ENCODE measurements at places on chromosomes 3 and 15.

GRCh38 chr15:41941644-41942415 is 30.5 kb downstream of the EHD4 start:
- no peak for DNase-seq

GRCh38 chr3:141085343-141086070 is 34.4 kb downstream of the SPSB4 start:
- DNase-seq = no peak

- no peak for DNase-seq
Measured at GRCh38 chr15:70166506-70167087, 68.9 kb upstream of the TLE3 start.

DNA sequence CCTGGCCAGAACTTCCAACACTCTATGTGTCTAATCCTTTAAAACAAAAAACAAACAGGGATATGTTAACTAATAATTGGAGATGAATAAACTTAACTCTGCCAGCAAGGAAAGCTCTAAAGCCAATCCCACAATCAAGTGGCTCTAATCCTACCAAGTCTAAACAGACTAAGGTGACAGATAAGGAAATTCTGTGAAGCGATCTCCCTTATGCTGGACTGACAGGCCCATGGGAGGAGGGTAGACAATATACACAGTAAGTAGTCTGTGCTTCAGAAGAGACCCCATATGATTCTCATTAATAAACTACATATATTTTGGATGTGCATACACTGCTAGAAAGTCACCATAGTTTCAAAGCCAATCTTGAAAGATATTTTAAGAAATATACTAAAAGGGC is 10.1 kb downstream of the VPS13C start:
- no peak for DNase-seq

GRCh38 chr3:121995161-121996137 is 26.6 kb downstream of the ILDR1 start:
- peak; percentile 27 for DNase-seq

DNA sequence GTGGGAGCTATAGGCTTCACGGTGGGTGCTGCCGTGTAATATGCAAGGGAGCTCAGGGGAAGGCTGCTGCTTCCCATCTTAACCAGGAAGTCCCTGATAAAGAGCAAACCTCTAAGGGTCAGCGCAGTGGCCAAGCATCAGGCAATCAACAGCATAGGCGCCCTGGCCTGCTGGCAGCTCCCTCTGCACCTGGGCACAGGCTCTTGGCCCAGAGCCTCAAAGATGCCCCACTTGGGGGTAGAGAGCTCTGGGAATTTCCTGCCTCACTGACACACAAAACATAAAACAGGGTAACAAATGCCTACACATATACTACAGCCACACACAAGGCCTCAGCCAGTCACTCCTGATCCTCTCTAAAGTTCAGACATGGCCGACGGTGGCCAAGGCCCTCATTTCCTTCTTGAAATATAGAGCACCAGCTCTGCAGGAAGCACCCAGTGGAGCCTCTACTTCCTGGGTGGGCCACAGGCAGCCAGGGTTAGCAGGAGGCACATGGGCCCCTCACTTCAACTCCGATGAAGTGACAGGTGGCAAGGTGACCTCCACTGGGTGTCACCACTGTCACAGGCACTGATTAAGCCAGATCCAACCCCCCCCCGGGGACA is 20.5 kb downstream of the SLC41A3 start:
- no peak for DNase-seq

- peak; percentile 5 for DNase-seq
Measured at GRCh38 chr3:152719264-152719663, 115.7 kb upstream of the P2RY1 start.

DNA sequence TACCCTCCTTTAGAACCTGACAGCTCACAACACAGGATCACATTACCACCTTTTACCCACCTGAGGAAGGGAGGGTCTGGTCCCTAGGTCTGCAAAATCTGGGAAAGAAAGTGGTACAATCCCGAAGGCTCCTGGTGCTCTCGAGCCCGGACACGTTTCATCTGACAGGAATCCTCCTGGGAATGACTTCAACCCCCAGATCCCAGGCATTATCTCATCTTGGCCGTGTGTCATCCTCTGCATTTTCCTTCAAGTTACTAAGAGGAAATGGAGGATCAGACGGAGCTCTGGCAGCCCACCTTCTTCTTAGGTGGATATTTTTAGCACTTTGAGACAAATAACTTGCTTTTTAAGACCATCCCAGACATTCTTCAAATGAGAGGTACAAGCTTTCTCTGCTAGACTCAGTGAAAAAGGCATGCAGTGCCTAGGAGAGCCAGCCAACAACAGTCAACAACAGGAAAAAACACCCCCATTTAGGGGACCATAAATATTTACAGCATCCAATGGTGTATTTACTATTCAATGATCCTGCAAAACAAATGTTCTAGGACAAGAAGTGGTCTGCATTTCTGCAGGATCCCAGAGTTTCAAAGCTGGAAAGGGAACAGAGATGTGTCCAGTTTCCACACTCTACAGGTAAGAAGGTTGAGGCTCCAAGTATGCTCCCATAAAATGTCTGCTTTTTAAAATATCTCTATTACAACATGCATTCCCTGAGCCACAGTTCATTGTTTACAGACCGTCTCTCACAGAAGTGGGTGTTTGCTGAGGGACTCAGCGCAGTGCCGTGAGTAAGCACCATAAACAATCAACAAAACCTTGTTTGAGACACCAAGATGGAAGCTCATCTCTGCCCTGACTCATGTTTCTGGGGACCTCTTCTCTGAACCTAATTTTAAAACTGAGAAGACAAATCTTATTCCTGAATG is 38.3 kb upstream of the ARHGEF3 start:
- no peak for DNase-seq

- no peak for DNase-seq
Measured at GRCh38 chr3:85270488-85270887, 311.7 kb downstream of the CADM2 start.

GRCh38 chr3:104438706-104439105 is 928.0 kb upstream of the ALCAM start:
- DNase-seq = no peak

DNA sequence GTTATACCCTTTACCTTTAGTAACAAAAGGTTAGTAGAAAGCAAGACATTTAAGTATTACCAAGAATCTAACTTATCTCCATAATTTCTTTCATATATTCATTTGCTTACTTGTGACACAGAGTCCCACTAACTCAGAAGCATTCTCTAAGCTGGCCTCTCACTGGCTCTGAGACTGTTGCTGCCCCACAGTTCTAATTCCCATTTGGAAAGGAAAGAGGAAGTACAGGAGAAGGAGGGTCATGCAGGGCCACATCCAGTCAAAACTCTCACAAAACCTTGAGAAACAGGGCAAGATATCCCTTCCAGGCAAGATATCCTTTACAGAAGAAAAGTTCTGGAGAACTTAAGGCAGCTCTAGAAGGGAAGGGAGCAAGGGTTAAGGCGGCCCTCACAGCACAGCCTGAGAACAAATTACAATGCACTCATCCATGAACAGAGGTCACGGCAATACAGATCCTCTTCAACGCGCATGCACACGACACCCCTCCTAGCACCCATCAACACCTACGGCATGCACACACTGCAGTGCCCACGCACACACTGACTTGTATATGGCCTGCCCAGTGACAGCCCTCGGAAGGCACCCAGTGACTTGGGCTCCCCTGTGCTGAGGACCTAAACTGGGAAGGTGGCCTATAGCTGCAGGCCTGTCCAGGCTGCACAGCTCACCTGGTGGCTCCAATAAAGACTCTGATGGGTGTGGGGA is 13.0 kb upstream of the MYO5C start:
- no peak for DNase-seq

DNA sequence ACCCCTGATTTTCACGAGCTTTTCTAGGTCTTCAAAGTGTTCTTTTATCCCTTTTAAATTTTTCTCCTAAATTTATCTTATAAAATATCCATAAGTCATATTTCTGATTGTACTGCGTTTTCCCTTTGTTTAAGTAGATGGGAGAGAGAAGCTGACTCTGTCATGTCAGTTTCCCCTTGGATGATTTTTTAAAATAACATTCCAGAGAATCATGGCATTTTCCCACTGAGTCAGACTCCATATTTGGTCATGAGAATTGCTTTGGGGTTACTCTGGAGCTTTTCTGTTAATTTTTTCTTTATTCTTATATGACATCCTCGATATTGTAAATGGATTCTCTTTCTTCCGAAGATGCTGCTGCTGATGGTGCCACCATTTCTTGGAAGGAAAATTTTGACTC is 28.6 kb upstream of the UMPS start:
- DNase-seq = peak; percentile 42

DNA sequence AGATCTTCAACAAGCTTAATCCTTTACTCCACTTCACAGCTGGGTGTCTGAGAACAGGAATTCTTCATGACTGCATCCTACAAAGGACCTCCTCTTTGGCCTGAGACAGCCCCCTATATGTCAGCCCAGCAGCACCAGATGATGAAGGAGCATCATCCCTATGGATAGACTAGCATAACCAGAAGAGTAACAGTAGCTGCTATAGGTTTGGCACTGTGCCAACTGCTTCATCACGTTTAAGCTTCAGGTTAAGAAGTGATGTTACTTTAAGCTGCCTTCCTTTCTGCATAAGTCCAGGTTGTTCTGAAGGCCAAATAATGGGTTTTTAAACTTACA is 50.6 kb downstream of the CMSS1 start:
- no peak for DNase-seq

- no peak for DNase-seq
Measured at GRCh38 chr15:70539912-70540530, 223.3 kb downstream of the UACA start.

DNA sequence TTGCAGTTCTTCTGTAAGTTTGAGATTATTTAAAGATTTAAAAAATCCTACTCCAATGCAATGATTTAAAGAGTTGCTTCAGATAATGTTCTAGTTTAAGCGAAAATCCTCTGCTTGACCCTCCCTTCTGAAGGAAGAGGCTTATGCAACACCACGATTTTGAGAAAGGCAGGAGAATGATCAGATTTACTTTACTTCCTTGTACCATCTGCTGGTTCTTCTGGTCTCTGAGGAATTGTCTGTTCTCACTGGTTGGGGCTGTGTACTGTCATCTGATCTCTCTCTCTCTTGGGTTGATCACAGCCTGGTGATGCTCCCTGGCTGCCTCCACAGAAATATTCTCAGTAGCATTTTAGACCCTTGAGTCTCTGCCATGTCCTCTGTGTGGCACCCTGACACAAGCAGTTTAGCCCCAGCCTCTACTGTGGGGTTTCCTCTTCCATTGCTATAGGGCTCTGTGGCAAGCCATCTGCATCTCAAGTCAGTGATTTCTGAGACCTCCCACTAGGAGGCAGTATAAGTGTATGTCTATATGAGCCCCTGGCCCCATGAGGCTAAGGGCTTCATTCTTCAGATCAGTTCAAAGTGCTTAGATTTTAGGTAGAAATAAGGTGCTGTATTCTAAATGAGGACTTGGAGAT is 50.8 kb upstream of the PLAAT1 start:
- no peak for DNase-seq

- no peak for DNase-seq
Measured at GRCh38 chr3:48419597-48419996, 10.3 kb downstream of the PLXNB1 start.

DNA sequence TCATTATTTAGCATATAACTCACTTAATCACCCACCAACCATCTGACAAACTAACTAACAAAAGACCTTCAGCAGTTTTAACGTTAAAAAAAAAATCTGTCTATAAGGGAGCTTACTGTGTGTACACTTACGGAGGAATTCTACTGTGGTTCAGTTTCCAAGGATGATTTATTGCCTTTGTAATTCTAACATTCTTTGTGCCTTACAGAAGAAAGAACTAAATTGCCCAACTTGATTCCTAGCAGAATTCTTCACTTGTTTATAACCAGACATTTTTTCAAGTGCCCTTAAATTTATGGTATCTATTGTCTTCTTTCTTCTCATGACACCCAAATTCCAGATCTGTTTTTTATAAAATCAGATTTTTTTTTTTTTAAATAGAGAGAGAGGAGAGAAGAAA is 119.7 kb upstream of the IGSF10 start:
- peak; percentile 91 for DNase-seq

Measured in GM04503 (cell line).